ENCODE measurements at places on chromosomes 16 and 17.
A peak's percentile ranks its signal among the peaks of the same experiment; 100 is the strongest.

GRCh38 chr17:74761419-74761818 is 13.0 kb downstream of the NHERF1 start:
- DNase-seq: no peak

DNA sequence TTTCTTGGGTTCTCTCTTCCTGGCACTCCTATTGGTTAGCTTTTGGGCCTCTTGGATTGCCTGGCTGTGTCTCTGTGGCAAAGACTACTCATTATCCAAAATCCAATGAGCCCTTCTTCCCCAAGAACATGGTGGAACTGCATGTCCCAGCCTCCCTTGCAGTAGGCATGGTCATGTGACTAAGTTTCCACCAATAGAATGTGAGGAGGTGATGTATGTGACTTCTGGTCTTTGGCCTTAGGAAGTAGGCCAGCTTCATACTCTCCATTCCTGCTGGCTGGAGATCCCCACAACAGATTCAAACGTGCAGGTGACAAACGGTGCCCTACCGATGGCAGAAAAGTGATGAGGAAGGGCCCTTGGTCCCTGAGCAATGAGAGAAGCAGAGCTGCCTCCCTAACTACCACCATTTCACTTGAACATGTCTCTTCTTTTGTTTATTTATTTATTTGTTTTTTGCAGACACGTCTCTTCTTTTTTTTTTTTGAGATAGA is 17.3 kb upstream of the SPN start:
- no peak for DNase-seq

DNA sequence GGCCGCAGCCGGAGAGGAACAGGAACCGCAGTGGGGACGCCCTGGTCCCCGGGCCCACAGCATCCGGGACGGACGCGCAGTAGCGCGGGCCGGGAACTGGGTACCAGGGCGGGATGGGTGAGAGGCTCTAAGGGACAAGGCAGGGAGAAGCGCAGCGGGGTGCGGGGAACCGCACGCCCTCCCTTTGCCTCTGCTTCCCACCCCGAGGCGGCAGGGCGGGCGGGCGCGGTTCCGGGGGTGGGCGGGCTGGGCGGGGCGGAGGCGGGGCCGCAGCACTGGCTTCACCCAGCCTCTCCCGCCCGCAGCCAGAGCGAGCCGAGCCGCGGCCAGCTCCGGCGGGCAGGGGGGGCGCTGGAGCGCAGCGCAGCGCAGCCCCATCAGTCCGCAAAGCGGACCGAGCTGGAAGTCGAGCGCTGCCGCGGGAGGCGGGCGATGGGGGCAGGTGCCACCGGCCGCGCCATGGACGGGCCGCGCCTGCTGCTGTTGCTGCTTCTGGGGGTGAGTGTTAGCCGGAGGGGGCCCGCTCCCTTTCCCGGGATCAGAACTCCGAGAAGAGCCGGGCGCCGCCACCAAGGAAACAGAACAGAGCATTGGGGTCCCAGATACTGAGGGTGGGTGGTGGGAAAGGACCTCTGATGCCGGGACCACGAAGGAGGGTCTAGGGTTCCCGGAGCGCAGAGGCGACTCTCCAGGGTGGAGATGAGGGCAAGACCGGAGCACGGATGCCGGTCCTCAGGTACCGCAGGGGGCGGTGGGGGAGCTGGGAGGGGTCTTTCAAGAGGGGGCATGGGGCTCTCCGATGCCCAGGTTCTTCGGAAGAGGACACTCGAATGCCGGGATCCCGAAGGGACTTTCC is at the start of gene NGFR:
TSS of gene NGFR (plus strand) at position 308 of the 856 bp plus-strand sequence. CDS start at position 433, 125 bp downstream.
- peak; percentile 31 for DNase-seq

- no peak for DNase-seq
These were observed 21.4 kb upstream of the JPH3 start for GRCh38 chr16:87580855-87581261.

DNA sequence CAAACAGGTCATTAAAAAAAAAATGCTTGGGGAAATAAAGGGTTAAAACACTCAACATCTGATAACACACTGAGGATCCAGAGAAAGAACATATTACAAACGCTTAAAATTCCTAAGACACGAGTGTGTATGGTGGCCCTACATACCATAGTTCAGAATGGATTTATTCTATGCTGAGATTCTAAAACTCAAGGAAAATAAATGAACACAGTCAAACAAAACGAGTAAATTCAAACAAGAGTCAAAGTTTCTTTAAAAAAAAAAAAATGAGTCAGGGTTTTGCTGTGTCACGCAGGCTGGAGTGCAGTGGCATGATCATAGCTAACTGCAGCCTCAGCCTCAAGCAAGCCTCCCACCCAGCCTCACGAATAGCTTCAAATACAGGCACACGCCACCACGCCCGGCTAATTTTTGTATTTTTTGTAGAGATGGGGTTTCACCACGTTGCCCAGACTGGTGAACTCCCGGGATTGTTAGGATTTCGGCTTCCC is 17.4 kb downstream of the CRK start:
- DNase-seq: no peak

DNA sequence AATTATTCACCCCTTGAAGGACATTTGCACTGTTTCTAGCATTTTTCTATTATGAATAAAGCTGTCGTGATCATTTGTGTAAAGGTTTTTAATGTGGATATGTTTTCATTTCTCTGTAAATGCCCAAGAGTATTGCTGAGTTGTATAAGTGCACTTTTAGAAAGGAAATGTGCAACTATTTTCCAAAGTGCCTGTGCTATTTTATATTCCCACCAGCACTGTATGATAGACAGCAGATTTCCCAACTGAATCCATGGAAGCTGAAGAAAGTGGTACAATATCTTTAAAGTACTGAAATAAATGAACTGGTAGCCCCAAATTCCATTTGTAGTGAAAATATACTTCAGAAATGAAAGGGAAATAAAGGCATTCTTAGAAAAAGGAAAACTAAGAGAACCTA is 238.4 kb downstream of the BCAS3 start:
- DNase-seq: no peak

GRCh38 chr16:23836078-23836403 is 258 bp downstream of the PRKCB start:
- DNase-seq: no peak

GRCh38 chr16:84751241-84751640 is 51.4 kb downstream of the USP10 start:
- DNase-seq: no peak

GRCh38 chr17:50260501-50260911 is 13.8 kb upstream of the TMEM92 start:
- no peak for DNase-seq

- no peak for DNase-seq
These were observed 77.1 kb downstream of the USP31 start for GRCh38 chr16:23072084-23072599.

DNA sequence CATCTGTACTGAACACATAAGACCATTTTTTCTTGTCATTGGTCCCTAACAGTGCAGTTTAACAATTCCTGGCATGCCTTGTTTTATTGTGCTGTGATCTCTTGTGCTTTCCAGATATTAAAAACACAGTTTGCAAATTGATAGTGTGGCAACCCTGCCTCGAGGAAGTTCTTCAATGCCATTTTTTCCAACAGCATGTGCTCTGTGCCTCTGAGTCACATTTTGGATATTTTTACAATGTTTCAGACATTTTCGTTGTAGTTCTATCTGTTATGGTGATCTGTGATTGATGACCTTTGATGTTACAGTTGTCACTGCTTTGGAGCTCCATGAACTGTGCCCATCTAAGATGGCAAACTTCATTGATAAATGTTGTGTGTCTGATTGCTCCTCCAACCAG is 66.2 kb downstream of the GOSR1 start:
- no peak for DNase-seq

DNA sequence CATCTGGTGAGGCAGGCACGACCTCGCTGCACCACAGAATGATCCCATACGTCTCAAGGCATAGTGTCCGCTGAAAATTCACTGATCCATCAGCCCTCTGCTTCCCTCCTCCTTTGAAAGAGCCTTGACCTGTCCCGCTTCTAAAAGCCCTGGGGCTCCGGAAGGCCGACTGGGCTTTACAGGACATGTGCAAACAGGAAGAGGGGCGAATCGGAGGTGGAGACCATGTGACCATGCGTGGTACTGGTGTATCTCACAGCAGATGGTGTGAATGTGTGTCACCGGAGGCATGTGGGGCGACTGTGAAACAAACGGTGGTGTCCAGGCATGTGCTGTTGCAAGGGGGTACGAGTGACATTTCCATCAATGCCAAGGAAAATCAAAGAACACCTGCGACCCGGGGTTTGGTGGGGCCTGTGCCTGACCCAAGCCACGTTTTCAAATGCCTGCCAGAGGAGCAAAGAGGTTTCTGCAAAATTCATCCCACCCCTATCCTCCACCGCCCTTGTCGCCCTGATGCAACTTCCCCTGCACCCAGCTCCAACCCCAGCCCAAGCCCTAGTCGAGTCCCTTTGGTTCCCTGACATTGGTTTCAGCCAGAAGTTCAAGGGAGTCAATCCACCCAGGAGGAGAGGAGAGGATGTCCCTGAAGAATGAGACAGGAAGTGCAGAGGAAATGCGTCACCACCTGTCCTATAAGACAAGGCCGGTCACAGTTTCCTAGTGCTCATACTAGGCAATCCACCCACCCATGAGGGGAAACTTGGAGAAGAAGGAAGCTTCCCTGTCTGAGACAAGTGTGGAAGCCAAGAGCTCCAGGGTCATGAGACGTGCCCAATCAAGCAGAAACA is 5.9 kb upstream of the KCNJ18 start:
- no peak for DNase-seq

DNA sequence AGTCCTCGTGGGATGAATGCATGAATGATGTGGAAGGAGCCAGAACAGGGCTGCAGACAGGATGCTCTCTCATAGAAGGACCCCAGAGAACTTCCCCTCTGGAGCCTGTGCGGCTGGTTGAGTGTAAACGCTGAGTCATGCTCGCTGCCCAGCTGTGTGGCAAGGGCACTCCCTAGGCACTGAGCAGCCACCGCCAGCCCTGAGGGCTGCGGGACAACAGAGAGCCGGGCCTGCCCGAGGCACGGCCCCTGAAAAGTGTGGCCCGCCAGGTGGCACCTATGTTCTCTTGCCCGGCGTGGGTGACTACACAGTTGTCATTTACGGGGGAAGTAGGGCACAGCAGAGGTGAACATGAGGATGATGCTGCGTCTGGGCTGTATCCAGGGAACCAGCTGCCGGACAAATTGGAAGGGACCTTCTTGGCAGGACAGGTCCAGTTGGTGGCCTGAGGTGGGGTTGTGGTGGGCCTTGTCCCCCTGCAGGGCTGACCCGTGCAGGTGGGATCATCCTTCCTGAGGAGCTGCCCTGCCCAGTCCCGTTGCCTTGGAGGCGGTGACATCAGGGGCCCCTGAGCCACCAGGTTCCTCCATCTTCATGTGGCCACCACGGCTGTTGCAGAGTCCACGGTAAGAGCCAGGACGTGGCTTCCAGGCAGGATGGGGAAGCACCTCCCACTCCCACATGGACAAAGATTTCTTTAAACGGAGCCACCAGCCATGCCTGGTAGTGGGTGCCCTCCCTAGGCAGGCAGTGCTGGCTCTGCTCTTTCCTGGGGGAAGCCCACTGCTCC is 94.8 kb upstream of the CBX4 start:
- DNase-seq: no peak

DNA sequence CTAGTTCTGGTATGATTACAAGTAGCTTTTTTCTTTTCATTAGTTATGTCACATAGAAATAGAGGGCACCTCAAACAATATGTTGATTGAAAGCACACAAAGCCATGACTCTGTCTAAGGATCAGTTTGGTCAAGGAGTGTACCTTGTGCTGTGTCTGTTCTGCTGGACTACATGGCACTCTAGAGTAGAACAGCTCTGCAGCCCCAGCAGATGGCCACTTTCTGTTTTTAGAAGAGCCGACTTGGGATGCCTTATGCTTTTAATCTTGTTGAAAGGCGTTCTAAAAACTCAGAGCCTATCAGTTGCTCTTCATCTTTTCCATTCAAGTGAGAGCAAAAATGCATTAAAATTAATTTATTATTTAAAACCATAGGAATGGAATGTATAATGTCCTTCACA is 49.3 kb upstream of the CA10 start:
- DNase-seq: no peak

DNA sequence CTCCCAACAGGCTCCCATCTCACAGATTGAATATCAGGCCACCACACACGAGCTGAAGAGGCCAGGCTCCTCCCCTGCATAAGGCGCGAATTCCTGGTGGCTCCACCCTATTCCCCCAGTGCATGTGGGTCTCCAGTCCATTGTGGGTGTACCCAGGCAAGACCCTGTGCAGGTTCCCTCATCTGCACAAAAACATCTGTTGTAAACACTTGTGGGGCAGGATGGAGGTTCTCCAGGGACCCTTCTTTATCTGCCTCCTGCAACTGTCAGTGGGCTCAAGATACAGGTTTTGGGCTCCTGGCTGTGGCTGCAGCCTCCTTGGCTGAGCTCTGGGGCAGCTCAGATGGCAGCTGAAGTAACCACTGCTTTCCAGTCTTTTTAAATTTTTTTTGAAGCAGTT is 17.6 kb upstream of the LGALS9 start:
- DNase-seq: no peak

DNA sequence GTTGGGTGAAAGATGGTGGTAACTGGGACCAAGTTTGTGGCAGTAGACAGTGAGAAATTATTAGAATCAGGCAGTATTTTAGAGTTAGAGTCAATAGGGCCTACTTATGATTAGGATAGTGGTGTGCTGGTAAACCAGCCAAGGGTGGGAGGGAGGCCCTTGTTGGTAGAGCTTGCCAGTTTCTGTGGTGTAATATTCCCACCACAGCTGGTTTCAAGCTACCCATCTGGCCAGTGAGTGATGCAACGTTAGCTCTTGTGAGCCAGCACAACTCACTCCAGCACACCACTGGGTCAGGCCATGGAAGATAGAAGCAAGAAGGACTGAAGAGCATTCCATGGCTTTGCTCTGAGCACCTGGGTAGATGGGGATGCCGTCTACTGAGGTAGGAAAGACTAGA is 34.9 kb downstream of the GNAO1 start:
- DNase-seq: no peak

DNA sequence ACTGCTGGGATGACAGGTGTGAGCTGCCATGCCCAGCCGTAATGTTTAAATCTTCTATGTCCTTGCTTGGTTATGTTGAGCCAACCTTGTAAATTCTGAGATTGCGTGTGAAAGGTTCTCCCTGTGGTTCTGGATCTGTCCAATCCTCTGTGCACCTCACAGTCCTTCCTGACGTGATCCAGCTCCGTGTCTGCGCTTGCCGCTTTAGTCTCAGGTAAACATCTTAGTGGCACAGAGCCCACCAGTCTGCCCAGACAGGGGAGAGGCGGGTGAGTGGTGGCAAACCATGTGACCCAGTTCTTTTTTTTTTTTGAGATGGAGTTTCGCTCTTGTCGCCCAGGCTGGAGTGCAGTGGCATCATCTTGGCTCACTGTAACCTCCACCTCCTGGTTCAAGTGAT is 13.9 kb downstream of the SLC25A10 start:
- no peak for DNase-seq
